Left lobe of liver (tissue), 2 donors: ENCODE measurements at places on chromosomes 7 and 10.

DNA sequence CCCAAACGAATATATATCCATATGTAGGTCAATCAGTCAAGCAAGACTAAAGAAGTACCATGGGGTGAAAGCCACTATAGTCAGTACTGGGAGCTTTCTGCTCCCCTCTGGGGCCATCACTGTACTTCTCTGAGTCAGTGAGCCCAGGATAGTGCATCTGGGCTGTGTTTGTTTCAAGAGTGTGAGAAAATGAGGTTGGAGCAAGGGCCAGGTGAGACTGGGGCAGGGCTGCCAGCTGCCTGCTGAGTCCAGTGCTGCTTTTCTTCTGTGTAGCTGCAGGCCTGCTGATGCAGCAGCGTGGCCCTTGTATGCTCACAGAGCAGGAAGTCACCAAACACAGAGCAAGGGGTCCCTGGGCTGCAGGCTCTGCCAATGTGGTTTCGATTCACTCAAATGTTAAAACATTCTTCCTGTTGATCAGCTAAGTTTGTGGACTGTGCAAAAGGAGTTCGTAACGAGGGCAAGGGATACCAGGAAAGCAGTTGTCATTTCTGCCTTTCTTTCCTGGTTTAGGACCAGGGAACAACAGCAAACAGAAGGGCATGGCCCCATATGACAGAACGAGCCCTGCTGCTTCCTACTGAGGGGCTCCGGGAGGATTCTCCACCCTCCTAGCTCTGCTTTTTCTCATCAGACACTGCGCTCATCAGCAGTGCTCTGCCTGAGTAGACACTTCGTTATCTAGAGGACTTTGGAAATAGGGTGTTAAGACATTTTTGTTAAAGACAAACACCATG lies 65.4 kb upstream of the TNS3 start:
- no peak for DNase-seq

DNA sequence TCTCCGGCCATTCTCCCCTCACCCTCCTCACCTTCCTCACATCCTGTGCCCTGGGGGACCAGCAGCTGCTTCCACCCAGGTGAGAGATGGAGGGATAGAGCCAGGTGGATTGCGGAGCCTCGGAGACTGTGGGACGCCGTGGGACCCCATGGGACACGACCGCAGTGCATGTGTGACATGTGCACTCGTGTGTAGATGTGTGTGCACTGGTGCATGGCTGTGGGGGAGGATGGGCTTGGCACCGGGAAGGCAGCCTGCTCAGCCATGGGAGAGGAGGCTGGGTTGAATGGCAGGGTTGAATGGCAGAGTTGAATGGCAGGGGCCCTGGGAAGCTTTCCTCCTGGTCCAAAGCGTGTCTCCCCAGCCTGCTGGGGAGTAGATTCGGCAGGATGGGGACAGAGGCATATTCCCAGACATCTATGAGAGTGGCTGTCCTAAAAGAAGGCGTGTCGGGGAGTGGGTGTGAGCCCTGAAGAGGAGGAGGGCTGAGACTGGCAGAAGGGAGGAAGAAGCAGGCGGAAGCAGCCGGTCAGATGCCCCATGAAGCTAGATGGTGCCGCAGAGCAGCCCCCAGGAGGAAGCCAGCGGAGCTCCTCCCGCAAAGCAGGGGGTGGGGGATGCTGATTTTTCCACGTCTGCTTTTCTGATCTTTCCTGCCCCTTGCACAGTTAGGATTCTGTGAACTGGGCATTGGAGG lies 815 bp downstream of the GIMAP8 start:
- no peak for DNase-seq

- DNase-seq = no peak
Measured at GRCh38 chr7:3245721-3246120, 55.3 kb upstream of the SDK1 start.

- DNase-seq = no peak
Measured at GRCh38 chr7:36686499-36686898, 37.8 kb downstream of the AOAH start.

GRCh38 chr7:77409005-77409738 lies 7.0 kb downstream of the GSAP start:
- no peak for DNase-seq

DNA sequence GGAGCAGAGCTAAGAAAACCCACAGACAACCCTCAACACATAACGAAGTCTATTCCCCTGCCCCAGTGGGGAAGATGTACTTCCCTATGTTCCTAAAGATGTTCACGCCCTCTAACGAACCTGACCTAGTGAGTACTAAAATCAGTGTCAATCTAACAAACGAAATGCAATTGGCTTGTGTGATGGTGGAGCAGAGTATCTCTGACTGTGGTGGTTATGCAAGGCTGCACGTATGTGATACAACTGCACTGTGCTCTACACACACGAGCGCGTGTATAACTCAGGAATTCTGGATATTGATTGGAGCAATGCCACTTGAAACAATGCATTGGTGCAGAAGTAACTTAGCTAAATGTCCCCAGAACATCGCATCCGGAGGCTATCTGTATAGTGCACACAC lies 1.3 kb downstream of the ANKRD16 start:
- DNase-seq = no peak

DNA sequence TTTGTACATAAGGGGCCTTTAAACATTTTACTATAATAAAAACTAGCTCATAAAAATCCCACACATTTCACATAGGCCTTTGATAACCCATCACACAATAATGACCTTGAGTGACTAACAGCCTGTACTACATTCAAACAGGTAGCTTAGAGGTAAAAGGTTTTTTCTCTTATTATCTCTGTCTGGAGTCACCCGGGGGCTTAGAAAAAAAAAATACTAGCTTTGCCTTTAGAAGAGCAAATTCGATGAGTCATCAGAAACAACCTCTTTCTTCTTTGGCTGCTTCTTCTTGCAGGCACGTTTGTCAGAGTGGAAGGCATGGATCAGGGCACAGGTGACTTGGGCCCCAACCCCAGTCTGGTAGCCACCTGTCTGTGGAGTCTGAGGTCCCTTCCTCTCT lies 43.4 kb upstream of the ADO start:
- no peak for DNase-seq
